ENCODE measurements at places on chromosomes 2 and 18.

GRCh38 chr18:51716277-51716676 lies 518.8 kb upstream of the MEX3C start:
- no peak for DNase-seq

GRCh38 chr18:12598181-12598930 lies 59.6 kb downstream of the SPIRE1 start:
- DNase-seq = no peak

DNA sequence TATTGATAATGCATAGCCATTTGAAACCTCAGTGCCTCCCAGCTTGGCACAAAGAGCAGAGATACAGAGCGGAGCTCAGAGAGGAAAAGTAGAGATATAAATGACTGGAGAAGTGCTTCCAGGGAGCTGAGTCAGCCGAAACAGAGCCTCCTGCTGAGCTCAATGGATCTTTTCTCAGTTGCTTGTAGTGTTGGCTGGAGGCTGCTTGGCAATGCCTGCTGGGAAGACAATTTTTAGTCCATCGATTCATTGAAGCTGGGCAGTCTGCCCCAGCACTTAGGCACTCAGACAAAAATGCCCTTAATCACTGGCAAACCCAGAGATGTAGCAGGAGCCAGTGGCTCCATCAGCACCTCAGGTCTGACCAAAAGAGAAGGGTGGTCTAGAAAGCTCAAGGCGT lies 81.3 kb upstream of the SETBP1 start:
- DNase-seq = no peak

- DNase-seq = no peak
Measured at GRCh38 chr2:11726384-11726783, 20.0 kb upstream of the LPIN1 start.

- DNase-seq = no peak
Measured at GRCh38 chr2:25416674-25417073, 74.9 kb upstream of the DNMT3A start.

- peak; percentile 87 for DNase-seq
Measured at GRCh38 chr2:101516823-101517690, 42.1 kb upstream of the RFX8 start.

- DNase-seq = no peak
Measured at GRCh38 chr2:152762202-152762601, 43.8 kb downstream of the ARL6IP6 start.

- no peak for DNase-seq
Measured at GRCh38 chr2:6926071-6926732, 9.0 kb downstream of the RNF144A start.

- DNase-seq = no peak
Measured at GRCh38 chr18:36608107-36608506, 220.7 kb downstream of the TPGS2 start.

DNA sequence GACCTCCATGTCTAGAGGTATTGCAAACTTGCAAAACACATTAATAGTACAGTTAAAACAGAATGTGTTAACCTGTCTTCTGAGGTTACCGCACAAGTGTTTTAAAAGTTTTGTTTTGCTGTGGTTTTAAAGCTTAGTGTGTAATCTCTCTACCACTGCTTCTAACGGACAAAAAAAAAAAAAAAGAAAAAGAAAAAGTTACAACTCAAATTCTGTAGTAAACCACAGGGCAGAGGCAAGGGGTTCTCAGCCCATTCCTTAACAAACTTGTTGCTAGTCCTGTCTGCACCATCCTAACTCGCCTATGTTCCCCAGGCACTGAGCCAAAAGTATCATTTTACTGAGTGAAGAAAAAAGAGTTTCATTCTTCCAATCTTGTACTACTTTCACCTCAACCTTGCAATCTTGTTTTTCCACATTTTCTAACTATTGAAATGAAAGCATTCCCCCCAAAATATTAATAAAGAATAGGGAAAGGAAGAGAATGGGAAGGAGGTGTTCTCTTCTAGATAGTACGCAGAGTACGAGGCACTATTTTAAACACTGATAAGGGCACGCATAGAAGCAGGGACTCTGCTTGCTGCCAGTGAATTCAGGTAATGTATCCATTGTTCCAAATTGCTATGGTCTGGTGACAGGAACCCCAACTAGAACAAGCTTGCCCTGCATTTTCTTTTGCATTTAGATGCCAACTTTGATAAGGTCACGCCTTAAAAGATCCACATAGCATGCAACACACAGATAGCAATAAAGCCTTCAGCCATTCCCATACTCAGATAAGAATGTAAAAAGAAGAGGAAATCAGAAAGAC lies 47.1 kb downstream of the IKZF2 start:
- no peak for DNase-seq

DNA sequence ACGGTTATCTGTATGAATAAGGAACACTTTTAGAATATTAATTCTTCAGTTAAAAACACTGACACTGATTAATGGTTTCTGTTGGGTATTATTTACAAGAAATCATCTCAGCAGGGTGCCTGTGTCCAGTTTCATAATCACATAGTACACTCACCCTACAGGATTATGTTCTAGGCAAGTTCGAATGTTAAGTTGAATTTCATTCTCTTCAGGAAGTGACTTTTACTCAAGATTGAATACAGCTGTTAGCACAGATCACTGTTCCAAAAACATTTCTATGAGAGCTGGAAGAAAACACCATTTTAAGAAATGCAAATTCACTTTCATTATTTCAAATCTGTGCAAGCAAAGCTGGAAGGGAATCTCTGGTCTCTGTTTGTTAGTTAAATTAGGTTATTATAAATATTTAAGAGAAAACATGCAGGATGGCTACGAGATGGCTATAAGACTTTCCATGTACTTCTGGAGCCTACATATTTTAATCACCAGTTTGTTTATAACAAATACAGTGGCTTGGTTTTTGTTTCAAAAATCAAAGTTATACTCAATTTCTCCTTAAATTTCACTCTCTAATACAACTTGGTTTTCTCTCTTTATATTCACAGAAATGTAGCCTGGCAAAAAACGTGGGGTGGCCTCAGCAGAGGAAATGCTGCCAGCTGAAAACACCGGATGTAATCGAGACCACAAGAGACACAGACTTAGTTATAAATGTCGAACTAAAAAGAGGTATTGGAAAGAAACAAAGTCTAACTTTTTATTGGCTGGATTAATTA lies 65.8 kb downstream of the RBMS1 start:
- peak; percentile 67 for DNase-seq

GRCh38 chr18:46497129-46497528 lies 159.9 kb downstream of the LOXHD1 start:
- no peak for DNase-seq

GRCh38 chr18:8776013-8776943 lies 70.9 kb downstream of the MTCL1 start:
- DNase-seq = no peak

DNA sequence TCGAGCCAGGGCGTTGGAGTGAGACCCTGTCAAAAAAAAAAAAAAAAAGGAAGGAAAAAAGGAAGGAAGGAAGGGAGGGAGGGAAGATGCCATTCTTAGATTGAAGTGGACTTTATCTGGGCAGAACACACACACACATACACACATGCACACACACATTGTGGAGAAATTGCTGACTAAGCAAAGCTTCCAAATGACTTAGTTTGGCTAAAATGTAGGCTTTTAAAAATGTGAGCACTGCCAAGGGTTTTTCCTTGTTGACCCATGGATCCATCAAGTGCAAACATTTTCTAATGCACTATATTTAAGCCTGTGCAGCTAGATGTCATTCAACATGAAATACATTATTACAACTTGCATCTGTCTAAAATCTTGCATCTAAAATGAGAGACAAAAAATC lies 564 bp upstream of the TTR start:
- DNase-seq = no peak

DNA sequence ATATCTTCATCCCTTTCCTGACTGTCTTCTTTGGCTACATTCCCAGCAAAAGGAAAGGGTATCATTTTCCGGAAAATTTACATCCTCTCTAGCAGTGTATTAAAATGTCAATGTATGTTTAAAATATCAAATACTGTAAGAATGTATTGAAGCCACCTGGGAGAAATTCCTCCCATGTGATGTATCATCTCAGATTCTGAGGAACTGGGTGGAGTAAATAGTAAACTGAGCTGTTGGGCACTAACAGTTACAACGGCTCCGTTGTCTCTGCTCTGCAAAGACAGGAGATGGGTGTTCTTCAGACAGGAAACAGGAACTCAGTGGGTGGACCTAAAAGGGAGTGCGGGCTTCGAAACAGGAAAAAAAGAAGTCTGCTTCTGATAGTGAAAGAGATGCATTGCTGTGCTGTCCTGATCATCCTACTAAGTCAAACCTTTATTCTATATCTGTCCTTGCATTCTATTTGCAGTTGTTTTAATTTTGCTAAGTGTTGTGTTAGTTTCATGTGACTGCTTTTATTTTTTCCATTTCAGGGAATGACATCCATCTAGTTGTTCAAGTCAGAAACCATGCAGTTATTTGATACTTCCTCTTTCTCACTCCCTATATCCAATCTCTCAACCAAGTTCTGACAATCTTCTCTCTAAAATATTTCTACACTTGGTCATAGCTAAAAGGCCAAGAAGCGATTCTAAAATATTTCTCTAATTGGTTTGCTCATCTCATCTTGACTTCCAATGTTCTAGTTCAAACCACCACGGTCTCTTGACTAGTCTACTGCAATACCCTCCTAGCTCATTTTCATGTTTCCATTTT lies 19.4 kb downstream of the DOK1 start:
- peak; percentile 89 for DNase-seq

DNA sequence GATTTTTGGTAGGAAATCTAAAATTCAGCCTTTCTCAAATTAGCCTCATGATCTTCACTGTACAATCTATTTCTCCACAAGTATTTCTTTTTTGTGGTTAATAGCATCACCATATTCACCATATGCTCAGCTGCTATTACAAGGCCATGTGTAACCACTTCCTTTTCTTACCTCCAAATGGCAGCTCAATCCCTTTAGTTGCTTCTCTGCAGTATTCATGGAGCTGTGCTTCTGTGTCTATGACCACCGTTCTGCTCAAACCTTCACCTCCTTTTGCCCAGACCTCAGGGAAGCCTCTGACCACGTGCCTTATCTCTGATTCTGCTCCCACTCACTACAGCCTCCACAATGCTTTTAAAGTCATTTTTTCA lies 126.7 kb upstream of the TMEM200C start:
- DNase-seq = no peak

DNA sequence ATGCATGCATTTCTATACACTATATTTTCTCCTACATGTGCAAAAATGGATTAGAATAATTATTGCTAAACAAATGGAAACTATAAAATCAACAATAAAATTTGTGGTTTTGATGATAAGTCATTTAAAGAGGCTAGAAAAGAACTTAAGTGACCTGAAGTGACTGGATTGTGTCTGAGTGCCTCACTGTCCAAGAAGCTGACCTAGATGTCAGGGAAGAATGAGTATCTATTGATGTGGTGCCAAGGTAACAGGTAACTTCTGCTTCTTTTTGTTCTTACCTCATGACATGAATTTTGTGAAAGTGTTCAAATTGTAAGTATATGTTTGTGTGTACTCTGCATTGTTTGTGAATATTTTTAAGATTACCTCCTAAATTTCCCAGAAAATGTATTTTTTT lies 1623.9 kb upstream of the ACVR2A start:
- no peak for DNase-seq

DNA sequence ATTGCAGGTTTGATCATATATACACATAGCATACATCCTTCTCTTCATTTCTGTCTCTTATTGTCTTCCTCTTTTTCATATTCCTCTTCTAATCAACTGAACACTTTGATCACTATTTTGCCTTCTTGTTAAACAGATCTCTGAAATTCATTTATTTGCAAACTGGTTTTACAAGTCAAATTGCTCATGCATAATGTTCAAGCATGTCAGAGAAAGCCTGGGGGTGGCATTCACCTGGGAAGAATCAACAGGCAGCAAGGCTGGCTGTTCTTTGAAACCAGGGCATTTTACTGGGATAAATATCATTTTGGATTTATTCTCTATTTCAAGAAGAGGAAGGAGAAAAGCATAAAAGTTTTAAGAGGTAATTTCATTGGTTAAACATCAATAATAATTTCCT lies 66.9 kb upstream of the LRATD1 start:
- no peak for DNase-seq

GRCh38 chr2:241154915-241155314 lies 4.6 kb downstream of the PPP1R7 start:
- DNase-seq = no peak

DNA sequence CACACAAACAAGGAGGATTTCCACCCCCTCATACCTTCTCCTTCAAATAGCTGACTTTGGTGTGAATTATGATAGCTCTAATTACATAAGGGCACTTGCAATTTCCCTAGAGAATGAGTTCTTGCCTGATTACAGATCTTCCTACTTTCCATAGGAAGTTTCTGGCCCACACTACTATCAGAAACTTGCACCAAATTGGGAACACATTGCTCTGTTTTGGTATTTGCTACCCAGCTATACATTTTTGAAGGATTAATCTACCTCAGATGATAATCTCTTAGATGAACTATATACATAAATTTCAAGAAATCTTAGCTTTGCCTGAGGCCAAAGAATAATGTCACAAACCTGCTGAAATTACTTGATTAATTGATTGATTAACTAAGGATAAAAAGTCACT lies 4.9 kb downstream of the DCC start:
- no peak for DNase-seq

- no peak for DNase-seq
Measured at GRCh38 chr2:43300781-43301583, 74.6 kb upstream of the ZFP36L2 start.

DNA sequence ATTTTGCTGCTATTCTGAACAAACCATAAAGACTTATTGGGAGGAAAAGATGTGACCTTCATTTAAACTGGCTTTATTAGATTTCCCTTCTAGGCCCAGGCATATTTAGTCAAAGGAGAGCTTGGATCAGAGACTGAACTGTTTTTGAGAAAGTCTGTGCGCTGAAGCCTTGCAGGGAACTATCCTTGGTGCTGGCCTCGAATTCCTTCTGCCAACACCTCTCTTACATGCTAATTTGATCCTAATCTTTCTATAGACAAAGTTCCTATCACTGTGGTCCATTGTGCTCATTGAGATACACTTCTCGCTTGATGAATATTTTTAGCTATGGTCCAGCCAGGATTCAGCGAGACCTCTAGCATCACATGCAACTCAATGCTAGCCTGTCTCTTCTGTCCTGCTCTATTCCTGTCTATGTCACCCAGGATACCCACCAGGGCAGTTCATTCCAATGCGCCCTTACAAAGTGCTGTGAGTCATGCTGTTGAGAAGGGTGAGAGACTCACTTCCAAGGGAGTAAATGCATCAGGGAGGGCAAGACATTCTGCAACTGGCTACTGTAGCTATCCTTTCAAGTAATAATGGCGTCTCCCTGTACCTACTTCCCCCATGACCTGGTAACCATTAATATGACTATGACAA lies 356.7 kb upstream of the LYPD1 start:
- DNase-seq = no peak

GRCh38 chr18:8361941-8362471 lies 247.2 kb upstream of the RAB12 start:
- DNase-seq = no peak

Data from HFF-Myc (cell line).